Breast epithelium (tissue), 4 donors: ENCODE measurements at places on chromosomes 3 and 15. TPM values are rescaled to one million over a fixed set of nuclear protein-coding genes. Genes with fewer than 3 reads are reported as not detected.

- H3K4me1 ChIP-seq, result no peaks in the 10 kb centered on the region
- no peaks in the 10 kb centered on the region for H3K27me3 ChIP-seq
- no peak overlapping the region for H3K4me3 ChIP-seq
Measured at GRCh38 chr15:31169558-31169957, 68.0 kb upstream of the TRPM1 start.

DNA sequence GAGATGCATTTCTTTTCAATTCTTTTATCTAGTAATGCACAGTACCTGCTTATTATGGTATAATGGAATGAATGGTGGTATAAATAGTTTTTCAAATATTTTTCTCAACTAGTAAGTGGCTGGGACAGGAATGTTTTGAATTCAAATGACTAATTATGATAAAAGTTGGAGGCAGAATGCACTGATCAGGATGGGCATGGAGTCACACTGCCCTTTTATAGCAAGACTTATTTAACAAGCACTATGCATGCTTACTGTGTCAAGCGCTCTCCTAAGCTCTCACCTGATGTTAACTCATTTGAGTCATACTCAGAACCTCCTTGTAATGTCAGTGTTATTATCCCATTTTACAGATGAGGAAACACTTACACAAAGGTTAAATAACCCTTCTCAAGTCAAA is 221.8 kb downstream of the FEZF2 start:
- no peak for DNase-seq
- peaks cover 5% of the 10 kb centered on the region for H3K4me1 ChIP-seq
- no peaks in the 10 kb centered on the region for H3K27me3 ChIP-seq

DNA sequence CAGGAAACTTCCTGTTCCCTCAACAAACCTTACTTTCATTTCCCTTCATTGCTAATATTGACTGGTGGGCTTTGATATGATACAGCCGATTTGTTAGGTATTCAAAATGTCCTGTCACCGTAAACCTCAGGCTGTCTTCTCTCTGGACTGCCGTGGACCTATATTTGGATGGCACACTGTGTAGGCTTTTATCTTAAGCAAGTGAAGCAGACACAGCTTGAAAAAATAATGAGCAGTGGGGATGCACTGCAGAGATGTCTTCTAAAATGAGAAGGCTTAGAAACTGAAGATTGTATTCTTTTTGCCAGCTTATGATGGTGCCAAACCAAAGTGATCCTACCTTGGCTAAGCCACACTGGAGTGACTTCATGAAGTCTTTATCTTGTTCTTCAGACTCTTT is 266.3 kb downstream of the NR1D2 start:
- no peak overlapping the region for H3K4me3 ChIP-seq
- H3K4me1 ChIP-seq, result peaks cover 4% of the 10 kb centered on the region
- no peaks in the 10 kb centered on the region for H3K36me3 ChIP-seq
- no peaks in the 10 kb centered on the region for H3K27me3 ChIP-seq
- H3K27ac ChIP-seq, result no peak overlapping the region

- H3K36me3 ChIP-seq, result no peaks in the 10 kb centered on the region
- DNase-seq, result no peak
- no peak overlapping the region for H3K27ac ChIP-seq
Measured at GRCh38 chr3:105999856-106000255, 131.0 kb upstream of the CBLB start.

GRCh38 chr3:95212117-95212516 is 1149.3 kb downstream of the NSUN3 start:
- H3K36me3 ChIP-seq, result no peaks in the 10 kb centered on the region
- no peaks in the 10 kb centered on the region for H3K4me1 ChIP-seq
- no peaks in the 10 kb centered on the region for H3K27me3 ChIP-seq
- no peak overlapping the region for H3K27ac ChIP-seq

NR2F2 gene
- total RNA-seq, result 13.2 TPM

DNA sequence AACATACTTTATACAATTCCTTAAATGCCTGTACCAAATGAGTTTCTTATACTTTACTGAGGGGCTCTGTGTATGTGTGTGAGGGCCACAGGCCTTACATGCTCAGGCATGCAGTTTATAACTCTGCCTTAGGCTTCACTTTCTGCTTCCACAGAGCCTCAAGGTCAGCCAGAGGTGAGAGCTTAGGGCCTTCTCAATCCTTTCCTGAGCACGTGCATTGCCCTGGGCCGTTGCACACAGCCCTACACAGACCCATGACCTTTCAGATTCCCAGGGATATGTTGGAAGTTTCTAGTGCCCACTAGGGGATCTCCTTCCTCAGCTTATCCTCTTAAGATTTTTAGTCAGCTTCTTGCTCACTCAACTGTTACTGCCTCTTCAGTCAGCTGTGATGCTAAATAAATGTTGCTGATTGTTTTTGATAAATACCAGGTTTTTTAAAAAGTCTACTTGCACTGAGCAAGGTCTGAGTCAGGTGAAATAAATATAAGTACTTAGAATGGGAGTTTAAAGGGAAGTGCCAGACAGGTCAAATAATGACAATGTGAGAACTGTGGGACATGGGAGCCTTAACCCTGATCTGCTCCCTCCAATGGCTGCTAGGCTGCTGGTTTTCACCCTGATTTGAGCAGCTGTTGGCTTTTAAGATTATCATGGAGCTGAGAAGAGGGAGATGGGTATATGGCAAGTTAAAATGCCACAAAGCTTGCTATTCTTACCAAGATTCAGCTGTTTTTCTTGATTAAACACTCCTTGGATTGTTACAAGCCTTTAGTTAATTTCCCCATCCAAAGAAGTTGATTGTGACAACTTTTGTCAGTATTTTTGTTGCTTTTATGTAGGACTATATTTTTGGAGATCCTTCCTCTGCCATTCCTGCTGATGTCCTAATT is 169.5 kb downstream of the PLD1 start:
- no peaks in the 10 kb centered on the region for H3K4me1 ChIP-seq
- H3K27me3 ChIP-seq, result no peaks in the 10 kb centered on the region
- no peak overlapping the region for H3K4me3 ChIP-seq
- DNase-seq, result no peak
- no peaks in the 10 kb centered on the region for H3K36me3 ChIP-seq
- H3K27ac ChIP-seq, result peak overlapping the region; percentile 50

DNA sequence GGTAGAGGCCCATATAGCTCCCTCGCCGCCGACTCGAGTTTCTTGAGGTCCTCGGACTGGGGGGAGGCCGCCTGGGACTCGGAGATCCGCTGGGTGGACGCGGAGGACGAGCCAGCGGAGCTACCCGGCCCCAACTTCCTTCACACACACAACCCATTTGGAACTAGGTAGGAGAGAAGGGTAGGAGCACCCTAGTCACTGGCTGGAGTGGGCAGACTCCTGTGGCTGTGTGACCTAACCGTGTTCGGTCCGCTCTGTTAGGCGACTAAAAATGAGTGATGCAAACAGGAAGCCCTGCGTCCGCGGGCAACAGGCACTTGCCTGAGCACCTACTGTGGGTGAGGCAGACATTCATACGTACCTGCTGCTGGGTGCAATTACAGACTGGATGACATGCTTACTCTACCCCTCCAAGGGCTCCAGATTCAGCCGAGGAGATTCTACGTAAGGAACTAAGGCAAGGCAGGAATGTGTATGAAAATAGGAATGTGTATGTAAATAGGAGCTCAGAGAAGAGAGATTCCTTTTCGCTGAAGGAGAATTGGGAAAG is 4.6 kb upstream of the SIN3A start:
- DNase-seq, result no peak
- H3K4me3 ChIP-seq, result peak overlapping the region; percentile 94
- H3K36me3 ChIP-seq, result no peaks in the 10 kb centered on the region

COL6A5 gene
- total RNA-seq, result not detected
